ENCODE measurements at places on chromosomes 13 and 19.

DNA sequence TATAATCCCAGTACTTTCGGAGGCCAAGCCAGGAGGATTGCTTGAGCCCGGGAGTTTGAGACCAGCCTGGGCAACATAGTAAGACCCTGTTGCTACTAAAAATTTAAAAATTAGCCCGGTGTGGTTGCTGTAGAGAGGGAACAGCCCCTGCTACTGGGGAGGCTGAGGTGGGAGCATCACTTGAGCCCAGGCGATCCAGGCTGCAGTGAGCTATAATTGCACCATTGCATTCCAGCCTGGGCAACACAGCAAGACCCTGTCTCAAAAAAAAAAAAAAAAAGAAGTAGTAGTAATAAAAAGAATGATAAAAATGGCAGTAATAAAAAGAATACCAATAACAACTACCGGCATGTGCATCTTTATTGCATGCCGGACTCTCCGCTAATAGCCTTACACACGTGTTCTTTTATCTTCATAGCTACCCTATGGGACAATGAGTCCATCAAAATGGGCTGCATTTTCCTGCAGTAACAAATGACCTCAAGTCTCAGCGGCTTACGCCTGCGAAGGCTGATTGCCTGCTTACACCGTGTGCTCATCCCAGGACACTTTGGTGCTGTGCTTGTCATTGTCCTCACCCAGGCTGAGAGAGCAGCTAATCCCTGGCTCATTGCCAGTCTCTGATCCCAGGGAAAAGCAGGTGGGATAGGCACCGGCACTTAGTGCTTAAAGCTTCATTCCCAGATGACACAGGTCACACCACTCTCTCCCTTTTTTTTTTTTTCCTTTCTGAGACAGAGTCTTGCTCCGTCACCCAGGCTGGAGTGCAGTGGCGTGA, 14.4 kb upstream of the SYCN start:
- no peak for DNase-seq

GRCh38 chr13:40765602-40766001, 5.4 kb downstream of the MRPS31 start:
- DNase-seq = no peak

DNA sequence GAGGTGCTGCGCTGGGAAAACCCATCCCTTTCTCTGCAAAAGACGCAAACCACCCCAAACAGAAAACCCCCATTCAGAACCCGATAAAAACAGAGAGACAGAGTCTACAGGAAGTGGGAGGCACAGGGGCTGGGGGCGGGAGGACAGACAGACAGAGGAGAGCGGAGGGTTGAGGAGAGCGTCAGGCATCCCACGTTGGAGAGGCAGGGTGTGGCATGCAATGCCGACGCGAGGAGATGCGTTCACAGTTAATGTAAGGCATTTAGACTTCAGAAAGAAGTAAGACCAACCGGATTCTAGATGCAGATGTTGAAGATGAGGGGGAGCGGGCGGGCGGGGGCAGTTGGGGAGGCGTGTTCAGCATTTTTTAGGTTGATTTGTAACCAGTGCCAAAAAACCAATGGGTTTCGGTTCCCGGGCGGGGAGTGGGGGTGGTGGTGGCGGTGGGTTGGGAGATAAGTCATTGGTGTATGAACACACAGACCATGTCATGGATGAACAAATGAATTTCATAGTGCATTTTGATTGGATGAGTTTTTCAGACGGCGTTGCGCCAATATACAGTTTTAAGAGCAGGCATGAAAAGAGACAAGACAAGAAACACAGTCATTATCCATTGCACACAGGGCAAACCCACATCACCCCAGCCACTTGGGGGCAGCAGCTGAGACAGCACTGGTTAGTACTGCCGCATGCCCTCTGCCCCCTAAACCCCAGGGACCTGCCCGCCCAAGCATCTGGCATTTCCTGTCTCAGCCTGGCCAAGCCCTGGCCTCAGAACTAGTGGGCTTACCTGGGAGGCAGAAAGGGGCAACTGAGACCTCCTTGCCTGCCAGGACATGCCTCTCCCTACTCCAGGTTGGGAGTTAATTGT, 91.3 kb downstream of the IER2 start:
- no peak for DNase-seq

- DNase-seq = no peak
Measured at GRCh38 chr19:46755077-46755852, 9.0 kb upstream of the STRN4 start.

GRCh38 chr19:54282686-54283470, 2.0 kb upstream of the LILRB2 start:
- no peak for DNase-seq

DNA sequence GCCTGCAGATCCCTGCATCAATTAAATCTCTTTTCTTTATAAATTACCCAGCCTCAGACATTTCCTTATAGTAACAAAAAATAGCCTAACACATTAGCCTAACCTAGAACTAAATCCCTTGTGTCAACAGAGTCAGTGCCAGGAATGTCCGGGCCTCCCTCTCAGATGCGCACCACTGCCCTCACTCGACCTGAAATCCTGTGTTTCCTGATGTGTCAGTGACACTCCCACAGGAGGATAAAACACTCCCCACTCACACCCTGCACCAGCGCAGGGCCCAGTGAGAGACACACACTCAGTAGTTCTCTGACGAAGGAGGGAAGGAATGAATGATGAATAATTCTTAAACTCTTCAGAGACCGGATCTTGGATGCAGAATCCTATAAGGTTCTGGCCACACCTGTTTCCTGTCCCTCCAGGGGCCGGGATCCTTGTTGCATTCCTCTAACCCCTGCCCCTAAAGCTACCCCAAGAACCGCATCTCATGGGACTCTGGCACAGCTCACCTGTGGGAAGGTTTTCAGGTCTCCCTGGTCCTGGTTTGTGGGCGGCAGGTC, 3.1 kb downstream of the CEACAM3 start:
- DNase-seq = no peak

- DNase-seq = no peak
Measured at GRCh38 chr13:102028206-102028605, 373.6 kb downstream of the FGF14 start.

- no peak for DNase-seq
Measured at GRCh38 chr13:59479629-59480028, 684.1 kb downstream of the DIAPH3 start.

GRCh38 chr19:51653162-51653561, 6.5 kb upstream of the SIGLEC14 start:
- no peak for DNase-seq

GRCh38 chr19:1465191-1466016, 13.6 kb downstream of the C19orf25 start:
- no peak for DNase-seq
